Aortic smooth muscle cell (primary cell): ENCODE measurements at places on chromosomes 5 and 9. TPM values are rescaled to one million over a fixed set of nuclear protein-coding genes. Genes with fewer than 3 reads are reported as not detected.

Gene IGFBPL1
- total RNA-seq, result not detected in 2 replicates

Gene PCDHA6
- total RNA-seq, result 0.26 and 0.44 TPM in 2 replicates

Gene HMMR
- total RNA-seq, result 23.1 and 35.1 TPM in 2 replicates

Gene SPATA31A3
- total RNA-seq, result not detected in 2 replicates

Gene OR4F3
- 0.25 and 0.26 TPM in 2 replicates for total RNA-seq

Gene ENTPD2
- not detected in 2 replicates for total RNA-seq

Gene HRCT1
- total RNA-seq, result 1.3 and 2.2 TPM in 2 replicates

Gene C5orf46
- 0.66 and 1.1 TPM in 2 replicates for total RNA-seq

Gene NTNG2
- 1.6 and 4.2 TPM in 2 replicates for total RNA-seq

Gene FOXI1
- not detected in 2 replicates for total RNA-seq

Gene TMEM215
- not detected in 2 replicates for total RNA-seq

Gene CDH9
- total RNA-seq, result not detected in 2 replicates

Gene BTNL8
- not detected in 2 replicates for total RNA-seq

Gene LCNL1
- 0.44 and 1.6 TPM in 2 replicates for total RNA-seq

Gene FAM151B
- 8.5 and 9.8 TPM in 2 replicates for total RNA-seq

Gene PCSK1
- total RNA-seq, result 0.81 and 2.2 TPM in 2 replicates

Gene GPX8
- 91.9 and 108 TPM in 2 replicates for total RNA-seq

Gene AP3S1
- total RNA-seq, result 89.3 and 104 TPM in 2 replicates

Gene OBP2B
- not detected in 2 replicates for total RNA-seq

Gene KIF20A
- 59.3 and 69.1 TPM in 2 replicates for total RNA-seq

Gene GPR21
- 0.87 and 1.1 TPM in 2 replicates for total RNA-seq

Gene MEIKIN
- 0.06 TPM in 1 of 2 replicates, not detected in the other for total RNA-seq
